ENCODE measurements at places on chromosomes 7 and 10.

DNA sequence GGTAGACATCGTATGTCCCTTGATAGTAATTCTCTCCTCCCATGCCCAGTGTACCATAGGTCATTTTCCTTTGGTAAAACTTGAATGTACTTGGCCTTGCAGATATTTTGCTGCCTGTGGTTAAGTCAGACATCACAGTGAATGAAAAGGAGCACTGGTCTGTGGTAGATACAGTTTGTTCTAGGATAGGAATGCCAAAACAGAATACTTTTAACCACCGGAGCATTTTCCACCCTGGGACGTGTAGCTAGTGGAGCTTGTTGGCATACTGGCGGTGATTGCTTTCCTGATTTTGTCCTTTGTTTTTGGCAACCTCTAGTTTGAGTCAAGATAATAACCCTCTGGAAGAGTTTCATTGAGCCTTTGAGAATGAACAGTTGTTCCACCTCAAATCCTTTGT is 92.0 kb upstream of the BMPER start:
- DNase-seq: no peak

DNA sequence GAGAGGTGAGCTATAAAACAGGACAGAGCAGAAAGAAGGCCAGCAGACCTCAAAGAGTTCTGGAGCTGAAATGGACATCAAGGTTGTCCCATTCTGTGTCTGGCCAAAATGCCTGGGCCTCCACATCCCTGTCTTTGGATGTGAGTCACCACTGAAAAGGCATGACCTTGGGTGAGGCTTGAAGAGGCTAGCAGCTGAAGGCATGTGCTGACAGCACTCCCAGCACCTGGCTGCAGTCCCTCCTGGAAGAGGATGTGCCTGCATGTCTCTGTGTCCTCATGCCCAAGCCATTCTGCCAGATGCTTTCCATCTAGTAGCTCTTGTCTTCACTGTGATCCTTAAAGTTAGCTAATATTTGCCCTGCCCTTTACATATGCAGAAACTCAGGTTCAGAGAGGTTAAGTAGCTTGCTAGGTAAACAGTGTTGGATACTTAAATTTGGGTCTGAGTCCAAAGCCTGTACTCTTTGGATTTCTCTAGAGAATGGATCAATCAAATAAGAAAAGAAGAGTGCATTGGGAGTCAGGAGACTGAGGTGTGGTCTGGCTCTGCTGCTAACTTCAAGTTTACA is 35.8 kb downstream of the HECW1 start:
- DNase-seq: no peak

DNA sequence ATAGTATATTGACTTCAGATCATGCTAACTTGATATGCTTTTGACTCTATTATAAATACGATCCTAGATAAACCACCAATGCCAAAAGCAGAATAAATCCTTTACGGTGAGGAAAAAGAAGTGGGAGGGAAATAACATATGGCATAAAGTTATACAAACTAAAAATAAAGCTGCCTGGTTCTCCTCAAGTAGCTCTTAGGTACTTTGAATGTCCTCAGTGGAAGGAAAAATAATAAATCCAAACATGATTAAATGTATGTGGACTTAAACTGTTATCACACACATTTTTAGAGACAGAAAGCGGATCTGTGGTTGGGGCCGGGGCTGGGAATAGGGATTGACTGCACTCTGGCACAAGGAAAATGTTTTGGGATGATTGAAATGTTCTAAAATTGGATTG is 23.6 kb downstream of the EEPD1 start:
- no peak for DNase-seq

GRCh38 chr10:6164271-6165095 is 38.2 kb upstream of the PFKFB3 start:
- DNase-seq: no peak

GRCh38 chr7:133081119-133081598 is 731 bp downstream of the CHCHD3 start:
- no peak for DNase-seq

DNA sequence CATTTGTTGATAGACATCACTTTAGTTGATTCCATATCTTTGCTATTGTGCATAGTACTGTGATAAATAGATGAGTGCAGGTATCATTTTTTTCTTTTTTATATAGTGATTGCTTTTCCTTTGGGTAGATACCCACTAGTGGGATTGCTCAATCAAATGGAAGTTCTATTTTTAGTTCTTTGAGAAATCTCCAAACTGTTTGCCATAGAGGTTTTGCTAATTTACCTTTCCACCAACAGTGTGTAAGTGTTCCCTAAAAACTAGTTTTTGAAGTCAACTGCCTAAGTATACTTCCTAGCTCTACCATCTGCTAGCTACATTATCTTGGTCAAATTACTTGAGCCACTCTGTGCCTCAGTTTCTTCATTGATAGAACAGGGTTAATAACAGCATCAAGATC is 31.5 kb upstream of the RSBN1L start:
- no peak for DNase-seq
